Breast epithelium (tissue), 4 donors: ENCODE measurements at places on chromosomes 2 and 18.

- DNase-seq, result no peak
Measured at GRCh38 chr2:205091411-205091810, 546.1 kb downstream of the PARD3B start.

DNA sequence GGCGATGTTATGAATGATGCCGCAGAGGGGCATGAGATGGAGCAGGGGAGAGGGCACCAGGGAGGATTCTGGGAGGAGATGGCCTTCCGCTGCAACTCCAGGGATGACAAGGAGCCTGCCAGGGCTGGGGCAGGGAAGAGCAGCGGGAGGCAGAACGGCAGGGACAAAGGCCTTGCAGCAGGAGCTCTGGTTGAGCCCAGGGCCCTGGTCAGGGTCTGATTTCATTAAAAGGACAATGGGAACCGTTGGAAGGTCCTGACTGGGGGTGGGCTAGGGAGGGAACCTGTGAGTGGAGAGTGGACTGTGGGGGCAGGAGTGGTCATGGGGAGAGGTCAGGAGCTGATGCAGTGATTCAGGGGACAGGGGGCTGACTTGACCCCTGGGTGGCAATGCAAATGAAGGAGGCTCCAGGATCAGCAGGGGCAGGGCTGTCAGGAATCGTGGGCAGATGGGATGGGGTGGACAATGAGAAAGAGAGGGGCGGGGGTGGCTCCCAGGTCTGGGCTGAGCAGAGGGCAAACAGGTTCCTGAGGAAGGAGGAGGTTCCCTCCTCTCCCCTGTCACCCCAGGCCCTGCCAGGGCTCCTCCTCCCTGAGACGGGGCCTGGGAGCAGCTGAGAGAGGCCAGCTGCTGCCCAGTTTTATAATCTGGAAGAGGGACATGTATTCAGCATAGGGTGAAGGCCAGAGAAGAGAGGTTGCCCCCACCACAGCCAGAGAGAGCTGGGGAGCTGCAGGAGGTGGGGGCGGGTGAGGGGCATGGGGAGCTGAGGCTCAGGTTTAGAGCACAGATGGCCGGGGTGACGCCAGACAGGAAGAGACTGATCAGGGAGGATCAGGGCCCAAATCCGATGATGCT is 7.3 kb upstream of the DUSP2 start:
- no peak for DNase-seq

GRCh38 chr18:37322492-37323035 is 243.0 kb downstream of the CELF4 start:
- DNase-seq, result no peak

DNA sequence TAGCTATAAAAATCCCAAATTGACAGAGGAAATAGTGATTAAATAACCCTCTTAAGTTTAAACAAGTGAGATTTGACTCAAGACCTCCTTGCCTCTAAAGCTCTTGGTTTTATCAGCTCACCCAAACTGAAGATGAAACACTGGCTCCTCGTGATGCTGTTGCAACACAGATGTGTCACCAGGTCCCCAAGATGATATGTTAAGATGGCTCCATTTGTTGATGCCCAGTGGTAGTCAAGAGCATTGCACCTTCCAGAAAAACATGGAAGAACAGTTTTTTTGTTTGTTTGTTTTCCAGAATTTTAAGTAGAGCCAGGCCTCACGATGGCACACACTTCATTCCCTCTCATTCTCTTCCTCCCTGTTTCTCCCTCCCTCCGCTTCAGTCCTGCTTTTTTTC is 399.8 kb downstream of the TXNL1 start:
- DNase-seq, result no peak

DNA sequence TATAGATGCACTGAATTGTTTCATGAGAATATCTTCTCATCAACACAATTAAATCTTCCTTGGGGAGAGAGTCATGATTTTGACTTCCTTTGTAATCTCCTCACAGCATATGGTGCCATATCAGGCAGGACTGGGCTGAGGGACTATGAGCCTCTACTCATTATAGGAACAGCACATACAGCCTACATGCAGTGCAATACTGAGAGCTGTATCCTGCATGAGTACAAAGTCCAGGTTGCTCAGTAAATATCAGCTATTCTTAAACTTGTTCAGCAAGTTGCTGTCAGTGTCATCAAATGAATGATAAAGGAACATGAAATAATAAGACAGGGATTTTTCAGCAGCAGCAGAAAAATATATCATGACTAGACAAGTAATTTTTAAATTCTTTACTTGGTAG is 10.8 kb downstream of the DLGAP1 start:
- DNase-seq, result no peak

GRCh38 chr2:33432871-33433270 is 43.6 kb upstream of the RASGRP3 start:
- DNase-seq, result no peak

DNA sequence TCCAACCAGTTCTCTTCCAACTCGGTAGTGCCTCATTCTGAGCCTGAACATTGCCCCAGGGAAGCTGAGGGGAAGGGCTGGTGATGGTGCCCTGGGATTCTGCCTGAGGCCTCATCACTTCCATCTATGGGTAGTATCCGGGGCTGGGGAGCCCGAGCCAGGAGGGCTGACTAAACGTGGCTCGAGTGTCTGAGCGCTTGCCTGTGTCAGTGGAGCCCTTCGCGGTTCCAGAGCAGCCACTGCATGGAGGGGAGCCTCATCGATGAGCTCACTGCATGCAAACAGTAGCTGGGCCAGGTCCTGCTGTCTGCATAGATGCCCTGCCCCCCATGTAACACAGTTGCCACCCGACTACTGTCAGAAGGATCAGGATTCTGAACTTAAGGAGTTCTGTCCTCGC is 129.3 kb downstream of the GLI2 start:
- no peak for DNase-seq

- DNase-seq, result no peak
Measured at GRCh38 chr2:46188041-46188716, 109.0 kb upstream of the EPAS1 start.

DNA sequence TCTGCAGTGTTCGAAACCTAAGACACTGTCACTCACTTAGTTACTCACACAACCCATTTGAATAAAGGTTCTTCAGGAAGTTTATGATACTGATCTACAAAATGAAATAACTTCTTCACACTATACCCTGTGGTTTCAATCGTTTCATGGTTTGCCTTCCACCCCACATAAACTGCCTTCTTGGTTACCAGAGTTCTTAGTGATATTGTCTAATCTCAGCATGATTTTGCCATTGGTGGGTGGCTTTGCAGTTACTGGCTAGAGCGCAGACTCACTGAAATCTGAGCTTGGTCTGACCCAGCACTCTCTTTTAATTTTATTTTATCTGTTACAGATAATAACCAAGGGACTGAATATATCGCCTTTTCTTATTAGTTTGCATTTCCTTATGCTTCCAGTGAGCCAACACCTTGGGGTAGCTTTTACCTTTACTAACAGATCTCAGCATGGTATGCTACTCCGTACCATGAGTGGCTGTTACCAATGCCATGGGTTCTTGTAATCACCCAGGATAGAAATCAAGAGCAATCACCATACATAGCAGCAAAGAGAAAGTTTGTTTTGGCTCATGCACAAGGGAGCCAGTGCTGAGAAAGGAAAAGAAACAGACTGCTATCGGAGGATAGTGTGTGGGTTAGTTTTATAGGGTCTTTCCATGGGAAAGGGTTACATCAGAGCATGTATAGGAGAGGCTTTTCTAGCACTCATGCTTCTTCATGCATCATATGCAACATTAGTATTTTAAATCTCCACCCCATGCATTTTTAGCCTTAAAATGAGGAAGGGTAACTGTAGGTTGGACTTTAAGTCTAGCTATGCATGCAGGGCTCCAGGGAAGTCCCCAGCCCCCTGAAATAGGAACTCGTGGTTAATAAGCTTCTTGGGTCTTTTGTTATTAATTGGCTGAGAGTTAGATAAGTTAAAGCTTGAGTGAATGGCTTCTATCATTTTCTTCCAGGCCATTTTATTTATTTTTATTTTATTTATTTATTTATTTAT is 33.3 kb downstream of the ANXA4 start:
- no peak for DNase-seq

DNA sequence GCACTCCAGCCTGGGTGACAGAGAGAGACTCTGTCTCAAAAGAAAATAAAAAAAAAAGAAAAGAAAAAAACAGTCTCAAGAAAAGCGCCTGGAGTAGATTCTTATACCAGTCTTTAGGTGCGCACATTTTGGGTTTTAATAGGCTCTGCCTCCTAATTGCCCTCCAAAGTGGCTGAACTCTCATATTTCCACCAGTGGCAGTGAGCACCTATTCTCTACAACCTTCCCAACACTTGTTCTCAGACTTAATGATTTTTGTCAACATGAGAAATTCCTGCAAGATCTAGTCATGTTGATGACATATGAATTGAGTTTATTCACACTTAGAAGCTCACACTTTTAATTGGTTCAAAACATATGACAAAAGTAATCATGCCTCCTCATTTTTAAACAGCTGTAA is 39.0 kb downstream of the PLB1 start:
- DNase-seq, result no peak

GRCh38 chr2:120132190-120132589 is 91.0 kb downstream of the TMEM185B start:
- no peak for DNase-seq

DNA sequence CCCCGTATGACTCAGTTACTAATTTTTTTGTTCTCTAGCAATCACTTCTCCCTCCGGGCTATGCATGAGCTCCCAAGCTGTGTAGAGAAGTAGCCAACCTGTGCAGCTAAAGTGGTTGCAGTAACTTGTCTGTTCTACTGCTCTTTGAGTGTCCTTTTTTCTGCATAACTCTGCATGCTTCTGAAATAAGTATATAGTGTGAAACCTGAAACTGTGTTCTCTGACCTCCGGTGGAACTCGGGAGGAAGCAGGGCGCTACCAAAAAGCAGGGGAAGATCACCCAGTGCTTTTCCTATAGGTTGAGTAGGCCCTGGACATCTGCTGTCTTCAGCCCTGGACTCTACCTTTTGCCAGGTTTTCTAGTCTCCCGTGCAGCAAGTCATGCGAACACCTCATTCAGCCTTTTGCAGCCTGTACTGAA is 47.8 kb downstream of the PHLPP1 start:
- no peak for DNase-seq

- DNase-seq, result no peak
Measured at GRCh38 chr2:210762604-210763588, 206.5 kb downstream of the CPS1 start.

DNA sequence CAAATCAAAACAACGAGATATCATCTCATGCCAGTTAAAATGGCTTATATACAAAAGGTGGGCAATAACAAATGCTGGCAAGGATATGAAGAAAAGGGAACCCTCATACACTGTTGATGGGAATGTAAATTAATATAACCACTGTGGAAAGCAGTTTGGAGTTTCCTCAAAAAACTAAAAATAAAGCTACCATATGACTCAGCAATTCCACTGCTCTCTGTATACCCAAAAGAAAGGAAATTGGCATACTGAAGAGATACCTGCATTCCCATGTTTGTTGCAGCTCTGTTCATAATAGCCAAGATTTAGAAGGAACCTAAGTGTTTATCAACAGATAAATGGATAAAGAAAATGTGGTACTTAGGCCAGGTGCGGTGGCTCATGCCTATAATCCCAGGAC is 124.8 kb downstream of the MSTN start:
- no peak for DNase-seq

GRCh38 chr18:59748628-59749360 is 51.6 kb upstream of the CCBE1 start:
- DNase-seq, result no peak

GRCh38 chr18:68604256-68604655 is 110.7 kb downstream of the TMX3 start:
- no peak for DNase-seq

GRCh38 chr2:171347591-171348032 is 86.2 kb downstream of the METTL8 start:
- peak; percentile 30 for DNase-seq

DNA sequence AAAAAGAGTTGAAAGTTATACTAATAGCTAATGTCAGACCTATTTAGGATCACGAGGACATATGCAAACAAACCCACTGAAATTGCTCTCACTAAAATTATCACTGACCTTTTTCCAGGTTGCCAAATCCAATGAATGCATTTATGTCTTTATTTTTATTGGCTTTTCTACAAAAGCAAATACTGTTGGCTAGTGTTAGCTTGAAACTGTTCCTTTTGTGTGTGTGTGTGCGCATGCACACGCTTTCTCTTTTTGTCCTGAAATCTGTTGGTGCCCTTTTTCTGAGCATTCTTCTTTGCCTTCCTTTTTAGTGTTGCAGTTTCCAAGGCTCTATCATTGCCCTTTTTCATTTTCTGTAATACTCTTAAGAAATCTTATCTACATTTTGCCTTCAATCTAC is 1269.2 kb downstream of the LRP1B start:
- no peak for DNase-seq

- DNase-seq, result no peak
Measured at GRCh38 chr18:58097121-58097906, 53.3 kb downstream of the NEDD4L start.
